T-cell (primary cell): ENCODE measurements at places on chromosomes 7 and 10. TPM values are rescaled to one million over a fixed set of nuclear protein-coding genes. Genes with fewer than 3 reads are reported as not detected.

SPDYE6 gene
- total RNA-seq: not detected

- H3K27ac ChIP-seq: no peak overlapping the region
- no peak for DNase-seq
- peaks cover 2% of the 10 kb centered on the region for H3K4me1 ChIP-seq
- no peak overlapping the region for H3K4me3 ChIP-seq
- no peaks in the 10 kb centered on the region for H3K27me3 ChIP-seq
Measured at GRCh38 chr7:135454060-135454459, 55.8 kb downstream of the CNOT4 start.

TAS2R4 gene
- total RNA-seq: 2.6 TPM

PLXDC2 gene
- total RNA-seq: 0.53 TPM

- H3K36me3 ChIP-seq: no peaks in the 10 kb centered on the region
- no peak overlapping the region for H3K4me3 ChIP-seq
- H3K4me1 ChIP-seq: no peaks in the 10 kb centered on the region
- no peak for DNase-seq
- H3K27me3 ChIP-seq: no peaks in the 10 kb centered on the region
- no peak overlapping the region for H3K27ac ChIP-seq
Measured at GRCh38 chr7:147013825-147014224, 897.2 kb downstream of the CNTNAP2 start.

GRCh38 chr7:68133045-68133444 lies 1136.4 kb downstream of the TYW1 start:
- DNase-seq: no peak
- H3K27me3 ChIP-seq: no peaks in the 10 kb centered on the region
- H3K4me1 ChIP-seq: no peaks in the 10 kb centered on the region
- no peak overlapping the region for H3K4me3 ChIP-seq
- no peak overlapping the region for H3K27ac ChIP-seq
- no peaks in the 10 kb centered on the region for H3K36me3 ChIP-seq
